GDM1 (cell line): ENCODE measurements at places on chromosomes 2 and 18.

GRCh38 chr2:189393440-189394111 lies 47.7 kb upstream of the WDR75 start:
- DNase-seq: no peak

GRCh38 chr2:123540291-123540690 lies 484.8 kb upstream of the CNTNAP5 start:
- DNase-seq: no peak

DNA sequence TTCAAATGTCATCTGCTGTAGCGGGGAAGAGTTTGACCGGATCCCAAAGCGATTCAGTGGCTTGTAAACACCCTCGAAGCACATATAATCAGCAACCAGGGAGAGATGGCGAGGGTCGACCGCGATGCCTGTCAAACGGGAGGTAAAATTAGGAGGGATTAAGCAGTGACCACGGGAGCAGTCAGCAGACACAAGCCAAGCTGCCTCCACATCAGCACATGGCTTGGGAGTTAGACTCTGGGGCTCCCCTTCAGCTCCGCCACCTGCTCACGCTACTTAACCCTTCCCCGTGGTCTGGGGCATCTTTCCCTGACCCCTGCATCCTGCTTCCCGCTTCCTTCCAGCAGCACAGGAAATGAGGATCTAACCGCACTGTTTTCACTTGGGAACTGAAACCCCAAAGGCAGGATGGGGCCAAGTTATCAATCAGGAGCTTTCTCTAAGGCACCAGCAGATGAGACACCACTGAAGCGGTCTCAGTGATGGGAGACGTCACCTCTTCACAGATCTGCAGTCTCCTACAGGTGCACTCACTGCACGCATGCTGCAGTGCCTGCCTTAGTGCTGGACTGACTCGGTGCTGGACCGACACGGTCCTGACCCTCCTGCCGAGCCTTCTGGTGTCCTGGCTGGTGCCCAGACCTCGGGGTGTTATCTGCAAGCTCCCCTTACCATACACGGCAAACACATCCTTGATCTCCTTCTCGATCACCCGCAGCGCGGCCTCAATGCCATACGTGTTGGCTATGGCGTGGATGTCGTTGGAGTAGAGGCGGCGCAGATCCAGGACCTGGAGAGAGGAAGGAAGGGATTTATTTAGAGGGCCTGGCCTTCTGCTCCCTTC lies 77.5 kb downstream of the POLR1A start:
- no peak for DNase-seq

DNA sequence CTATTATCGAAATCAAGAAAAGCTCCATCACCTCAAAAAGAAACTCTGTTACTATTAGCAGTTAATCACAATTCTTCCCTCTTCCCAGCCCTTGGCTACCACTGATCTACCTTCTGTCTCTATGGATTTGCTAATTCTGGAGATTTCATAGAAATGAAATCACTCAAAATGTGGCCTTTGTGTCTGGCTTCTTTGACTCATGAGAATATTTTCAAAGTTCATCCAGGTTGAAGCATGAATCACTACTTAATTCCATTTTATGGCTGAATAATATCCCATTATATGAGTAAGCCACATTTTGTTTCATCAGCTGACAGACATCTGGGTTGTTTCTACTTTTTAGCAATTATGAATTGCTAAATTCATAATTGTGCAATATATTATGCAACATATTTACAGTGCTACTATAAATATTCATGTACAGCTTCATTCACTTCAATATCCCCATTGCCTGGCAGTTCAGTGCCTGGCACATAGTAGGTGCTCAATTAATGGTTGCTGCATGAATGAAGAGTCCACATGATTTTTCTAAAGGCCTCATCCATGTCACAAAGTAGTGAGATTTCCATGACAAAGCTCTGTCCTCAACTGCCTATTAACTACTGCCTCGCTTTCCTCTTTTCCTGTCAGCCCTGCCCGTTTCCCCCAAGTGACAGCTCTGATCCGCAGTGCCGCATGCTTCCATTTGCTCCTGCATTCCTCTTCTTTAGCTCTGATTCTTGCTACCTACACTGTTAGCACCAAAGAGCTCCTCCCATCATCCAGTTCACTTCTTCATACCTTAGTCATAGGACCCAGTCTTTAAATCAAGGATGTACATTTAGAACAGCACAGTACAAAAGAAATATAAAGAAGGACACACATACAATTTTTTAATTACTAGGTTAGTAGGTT lies 32.8 kb downstream of the CCDC93 start:
- DNase-seq: no peak

DNA sequence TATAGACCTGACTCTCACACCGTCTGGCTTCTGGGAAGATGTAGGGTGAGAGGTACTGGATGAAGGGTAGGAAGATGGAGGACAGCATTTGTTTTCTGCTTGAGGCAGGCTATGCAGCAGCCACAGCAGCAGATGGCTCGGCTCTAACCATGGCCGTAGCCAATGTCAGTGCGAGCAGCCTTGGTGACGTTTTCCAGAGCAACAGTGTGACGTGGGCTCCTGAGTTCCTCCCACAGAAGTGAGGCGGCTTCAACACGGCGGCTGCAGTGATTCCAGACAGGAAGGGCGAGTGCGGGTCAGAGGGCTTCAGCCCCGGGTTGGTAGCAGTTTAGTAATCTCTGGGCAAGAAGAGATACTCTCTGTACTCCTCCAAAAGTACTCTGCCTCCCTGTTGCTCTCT lies 133.0 kb upstream of the MYT1L start:
- no peak for DNase-seq

GRCh38 chr2:68283419-68283812 lies 31.1 kb upstream of the PPP3R1 start:
- no peak for DNase-seq

- DNase-seq: no peak
These were observed 272.3 kb upstream of the PKDCC start for GRCh38 chr2:41775366-41776025.
